ENCODE measurements at places on chromosomes 2 and 18.

DNA sequence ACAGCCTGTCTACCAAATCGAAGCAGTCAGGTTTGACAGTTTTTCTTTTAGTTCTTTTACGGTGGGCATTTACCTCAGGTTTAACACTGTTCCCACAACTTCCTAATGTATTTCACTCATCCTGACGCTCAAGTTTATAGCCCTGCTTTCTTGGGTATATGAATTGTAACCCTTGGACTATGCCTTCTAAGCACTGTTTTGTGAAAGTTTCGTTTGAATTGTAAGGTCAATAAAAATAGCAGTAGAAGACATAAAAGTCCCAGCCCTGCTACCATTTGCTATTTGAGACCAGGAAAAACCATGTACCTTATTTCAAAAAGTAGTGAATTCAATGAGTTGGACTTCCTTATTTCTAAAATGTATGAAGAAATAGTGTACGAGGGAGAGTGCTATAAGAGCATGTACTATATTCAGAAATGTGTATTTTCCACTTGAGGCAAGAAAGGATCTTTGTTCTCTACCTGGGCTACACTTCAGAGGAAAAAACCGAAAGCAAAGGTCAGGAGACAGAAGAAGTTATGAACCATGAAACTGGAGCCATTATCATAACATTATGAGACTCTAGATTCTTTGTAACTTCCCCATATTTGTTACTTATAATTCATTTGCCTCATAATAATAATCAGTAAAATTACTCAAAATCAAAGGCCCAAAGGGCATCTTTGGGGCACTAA is 1.9 kb upstream of the ZC3H15 start:
- no peak for DNase-seq

DNA sequence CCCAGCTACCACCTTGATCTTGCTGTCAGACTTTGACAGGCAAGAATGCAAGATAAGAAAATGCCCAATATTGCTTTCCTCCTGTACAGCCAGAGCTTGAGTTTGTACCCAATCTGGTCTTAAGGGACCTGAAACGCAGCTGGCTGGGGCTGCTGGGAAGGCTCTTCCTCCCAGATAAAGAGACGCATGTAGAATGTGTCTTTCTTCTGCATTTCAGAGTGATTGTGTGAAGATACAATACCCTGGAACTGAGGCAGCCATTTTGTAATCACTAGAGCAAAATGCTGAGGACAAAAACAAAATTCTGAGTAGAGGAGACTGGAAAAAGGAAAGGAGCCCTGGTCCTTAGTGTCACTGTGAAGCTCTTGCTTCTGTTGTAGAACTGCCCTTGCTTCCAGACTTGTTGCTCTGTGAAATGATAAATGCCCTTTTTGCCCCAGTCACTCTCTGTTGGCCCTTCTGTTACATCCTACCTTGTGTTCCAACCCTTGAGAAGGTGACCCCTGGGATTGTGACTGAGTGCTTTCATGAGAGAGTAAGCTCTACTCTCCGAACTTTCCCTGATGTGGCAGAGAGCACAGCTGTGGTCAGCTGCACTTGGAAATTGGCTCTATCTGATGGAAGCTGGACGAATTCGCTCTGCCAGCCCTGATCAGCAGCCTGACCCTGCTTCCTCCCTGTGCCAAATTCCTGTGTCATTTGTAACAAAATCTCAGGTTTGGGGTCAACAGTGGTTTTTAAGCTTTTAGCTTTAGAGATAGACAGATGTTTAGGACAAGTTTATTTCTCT is 137.4 kb upstream of the RBMS1 start:
- DNase-seq: no peak

GRCh38 chr18:47246027-47246971 is 5.2 kb downstream of the SKOR2 start:
- no peak for DNase-seq

GRCh38 chr2:180625006-180625844 is 355.2 kb upstream of the UBE2E3 start:
- no peak for DNase-seq

GRCh38 chr2:143452817-143453451 is 323.7 kb downstream of the ARHGAP15 start:
- DNase-seq: no peak

GRCh38 chr2:227238238-227239237 is 74.1 kb downstream of the COL4A3 start:
- peak; percentile 38 for DNase-seq

DNA sequence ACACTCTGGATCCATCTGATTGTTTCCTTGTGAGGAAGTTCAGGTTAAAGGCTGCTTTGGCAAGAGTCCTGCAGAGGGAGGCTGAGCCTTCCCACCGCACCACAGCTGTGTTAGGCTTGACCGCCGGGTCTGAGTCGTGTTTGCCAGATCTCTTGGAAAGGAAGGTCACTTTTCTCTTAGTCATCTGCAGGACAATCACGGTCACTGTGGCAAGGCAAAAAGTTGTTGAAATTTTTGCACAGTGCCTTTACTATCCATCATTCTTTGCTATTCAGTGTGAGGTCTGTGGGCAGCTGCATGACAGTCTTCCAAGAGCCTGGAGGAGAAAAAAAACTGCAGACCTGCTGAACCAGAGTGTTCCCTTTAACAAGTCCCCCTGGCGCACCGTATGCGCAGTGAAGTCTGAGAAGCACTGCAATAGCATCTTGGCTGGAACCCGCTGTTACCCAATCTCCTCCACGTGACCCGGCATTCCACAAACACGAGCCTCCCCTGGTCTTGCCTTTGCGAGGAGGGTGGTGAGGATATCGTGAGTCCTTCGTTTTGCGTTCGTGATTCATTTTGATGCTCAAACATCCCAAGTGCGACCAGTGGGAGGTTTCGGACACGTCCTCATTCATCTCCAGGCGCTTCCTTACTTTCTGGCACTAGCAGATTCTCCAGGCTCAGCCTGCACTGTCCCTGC is 23.0 kb downstream of the BIN1 start:
- DNase-seq: no peak

- DNase-seq: no peak
Measured at GRCh38 chr2:182565911-182566567, 139.2 kb upstream of the PDE1A start.

GRCh38 chr2:234033174-234033573 is 17.3 kb upstream of the SPP2 start:
- no peak for DNase-seq
